EH (cell line): ENCODE measurements at places on chromosomes 1 and 21.

DNA sequence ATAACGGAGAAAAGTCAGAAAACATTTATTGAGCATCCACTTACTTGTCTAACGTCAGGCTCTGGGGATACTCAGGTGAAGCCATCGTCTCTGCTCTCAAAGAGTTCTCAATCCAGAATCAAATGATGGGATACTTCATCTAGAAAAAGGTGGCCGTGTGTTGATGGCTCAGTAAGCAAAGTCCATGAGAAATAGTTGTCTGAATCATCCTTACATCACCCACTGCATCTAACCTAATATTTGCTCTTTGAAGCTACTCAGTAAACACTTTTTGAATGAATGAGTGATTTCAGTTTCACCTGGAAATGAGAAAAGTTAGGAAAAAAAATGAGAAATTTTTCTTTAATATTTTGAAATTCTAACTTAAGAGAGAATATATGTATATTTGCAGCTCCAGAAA is 155.3 kb upstream of the PKN2 start:
- DNase-seq = no peak

DNA sequence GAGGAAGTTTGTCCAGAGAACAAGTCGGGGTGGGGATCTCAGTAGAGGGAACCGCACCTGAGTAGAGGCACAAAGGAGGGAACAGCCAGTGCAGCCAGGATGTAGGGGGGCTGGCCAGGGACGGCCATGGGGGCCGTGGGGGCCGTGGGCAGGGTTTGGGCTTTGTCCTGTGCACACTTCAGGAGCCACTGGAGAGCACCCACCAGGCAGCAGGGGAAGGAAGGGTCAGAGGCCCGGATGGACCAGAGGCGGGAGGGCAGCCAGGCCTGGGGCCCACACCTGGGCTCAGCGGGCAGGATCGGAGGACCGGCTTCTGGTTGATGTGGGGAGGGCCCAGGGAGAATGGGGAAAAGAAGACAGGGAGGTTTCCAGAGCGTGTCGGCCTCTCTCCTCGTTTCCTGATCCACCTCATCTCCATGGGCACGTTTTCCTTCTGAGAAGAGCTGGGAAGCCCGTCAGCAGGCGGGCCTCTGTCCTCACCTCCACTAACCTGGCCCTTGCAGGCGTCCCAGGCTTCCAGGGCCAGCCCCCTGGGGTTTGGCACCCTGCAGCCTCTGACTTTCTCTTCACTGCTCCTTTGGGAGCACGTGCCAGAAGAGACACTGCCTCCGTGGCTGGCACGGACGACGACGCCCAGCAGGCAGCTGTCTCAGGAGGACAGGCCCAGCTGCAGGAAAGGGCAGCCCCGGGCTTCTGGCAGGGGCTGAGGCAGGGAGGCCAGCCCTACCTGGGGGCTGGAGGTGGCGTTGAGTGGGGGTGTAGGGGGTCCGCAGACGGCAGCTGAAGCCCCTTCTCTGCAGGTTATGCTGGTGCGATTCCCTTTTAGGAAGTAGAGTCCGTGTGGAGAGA is 16.8 kb upstream of the PDXK start:
- no peak for DNase-seq

DNA sequence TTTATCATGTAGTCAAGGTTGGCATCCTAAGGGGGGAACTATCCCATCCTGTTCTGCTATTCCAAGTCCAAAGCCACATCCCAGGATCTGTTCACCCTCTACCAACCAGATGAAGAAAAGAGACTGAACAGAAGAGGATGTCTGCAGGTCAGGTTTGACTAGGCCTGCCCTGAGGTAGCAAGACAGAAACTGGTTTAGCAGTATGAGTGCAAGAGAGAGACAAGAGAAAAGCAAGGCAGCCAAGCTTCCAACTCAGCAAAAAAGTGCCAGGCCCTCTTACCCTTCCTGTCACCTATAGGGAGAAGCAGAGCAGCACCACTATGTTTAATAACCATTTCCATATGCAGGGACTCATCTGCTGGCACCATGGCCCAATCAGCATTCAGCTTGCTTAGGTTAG is 320.8 kb upstream of the DUSP10 start:
- no peak for DNase-seq

- DNase-seq = no peak
These were observed 730 bp downstream of the CDC42SE1 start for GRCh38 chr1:151058692-151059091.

DNA sequence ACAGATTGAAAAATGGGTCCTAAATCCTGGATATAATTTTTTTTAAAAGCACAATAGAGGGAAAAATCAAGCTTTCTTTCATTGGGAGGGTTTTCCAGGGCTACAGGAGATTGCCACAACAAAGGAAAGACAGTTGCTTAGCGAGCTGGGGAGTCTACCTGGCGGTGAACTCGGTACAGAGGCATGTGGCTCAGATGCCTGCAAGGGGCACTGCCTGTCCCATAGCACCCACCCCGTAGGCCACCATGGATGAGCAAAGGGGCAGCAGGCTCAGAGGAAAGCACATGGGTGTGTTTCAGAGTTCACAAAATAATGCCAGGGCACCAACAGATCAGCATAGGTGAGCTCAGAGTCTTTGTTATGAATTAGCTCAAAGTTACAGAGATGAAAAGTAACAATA is 79.5 kb downstream of the PCNX2 start:
- no peak for DNase-seq

- DNase-seq = peak; percentile 77
These were observed 39.9 kb downstream of the F5 start for GRCh38 chr1:169546087-169546995.

DNA sequence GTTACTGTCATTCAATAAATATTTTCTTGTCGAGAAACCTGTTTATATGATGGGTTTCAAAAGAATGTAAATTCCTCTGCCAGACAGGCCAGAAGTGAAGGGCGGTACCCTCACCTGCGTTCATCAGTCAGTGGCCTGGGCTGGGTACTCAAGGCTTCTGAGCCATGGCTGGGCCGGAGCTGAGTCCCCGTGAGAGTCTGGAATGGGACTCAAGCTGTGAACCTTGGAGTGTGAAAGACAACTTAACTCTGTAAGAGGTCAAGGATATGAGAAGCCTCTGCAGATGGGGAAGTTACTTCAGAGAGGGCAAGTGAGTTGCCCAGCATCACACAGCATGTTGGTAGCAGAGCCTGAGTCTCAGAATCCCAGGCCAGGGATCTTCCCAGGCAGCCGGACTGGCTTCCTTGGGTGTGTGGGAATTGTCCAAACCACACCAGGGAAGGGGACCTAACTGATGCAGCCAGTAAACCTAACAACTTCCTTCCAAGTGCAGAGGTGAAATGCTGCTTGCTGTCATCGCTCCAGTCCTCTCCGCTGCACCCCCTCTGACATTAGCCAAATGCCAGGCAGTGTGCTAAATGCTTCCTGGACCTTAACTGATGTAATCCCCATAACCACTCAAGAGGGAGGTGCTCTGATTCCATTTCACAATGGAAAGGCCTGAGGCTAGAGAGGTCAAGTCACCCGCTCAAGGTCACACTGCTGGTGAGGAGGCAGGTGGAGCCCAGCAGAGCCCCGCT is 4.8 kb downstream of the DISP3 start:
- no peak for DNase-seq

DNA sequence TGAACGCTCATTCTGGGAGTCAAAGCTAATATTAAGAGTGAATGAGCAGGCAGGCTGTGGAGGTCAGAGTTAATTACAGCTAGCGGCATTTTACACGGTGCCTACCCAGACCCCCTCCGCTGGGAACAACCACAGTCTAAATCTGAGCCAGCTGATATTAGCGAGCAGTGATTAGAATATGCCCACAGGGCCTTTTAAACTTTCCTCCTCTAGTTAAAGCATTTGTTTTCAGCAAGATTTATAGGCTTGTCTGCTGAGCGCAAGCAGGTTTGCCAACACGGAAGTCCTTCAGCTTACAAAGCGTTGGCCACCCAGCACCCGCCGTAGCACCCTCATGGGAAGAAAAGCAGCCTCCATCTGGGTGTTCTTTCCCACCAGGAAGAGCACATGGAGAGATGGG is 72.1 kb downstream of the LMX1A start:
- no peak for DNase-seq

- DNase-seq = no peak
These were observed 40.7 kb upstream of the PIGV start for GRCh38 chr1:26747048-26747447.

GRCh38 chr1:66480162-66480561 is 53.8 kb upstream of the SGIP1 start:
- DNase-seq = no peak

DNA sequence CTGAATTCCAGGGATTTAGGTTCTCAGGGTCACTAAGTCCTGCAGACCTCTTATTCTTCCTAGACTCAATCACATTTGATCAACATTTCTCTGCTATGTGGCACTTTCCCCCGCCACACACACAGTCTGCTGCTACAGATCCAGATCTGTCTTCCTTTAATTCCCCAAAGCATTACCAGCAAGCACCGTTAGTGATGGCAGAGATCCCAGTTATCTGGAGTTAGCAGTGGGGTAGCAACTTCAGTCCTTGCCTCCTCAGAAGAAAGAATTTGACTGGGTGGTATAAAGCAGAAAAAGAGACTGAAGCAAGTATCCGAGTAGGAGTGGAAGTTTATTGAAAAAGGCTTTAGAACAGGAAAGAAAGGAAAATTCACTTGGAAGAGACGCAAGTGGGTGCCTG is 100.4 kb upstream of the ETV3 start:
- no peak for DNase-seq

DNA sequence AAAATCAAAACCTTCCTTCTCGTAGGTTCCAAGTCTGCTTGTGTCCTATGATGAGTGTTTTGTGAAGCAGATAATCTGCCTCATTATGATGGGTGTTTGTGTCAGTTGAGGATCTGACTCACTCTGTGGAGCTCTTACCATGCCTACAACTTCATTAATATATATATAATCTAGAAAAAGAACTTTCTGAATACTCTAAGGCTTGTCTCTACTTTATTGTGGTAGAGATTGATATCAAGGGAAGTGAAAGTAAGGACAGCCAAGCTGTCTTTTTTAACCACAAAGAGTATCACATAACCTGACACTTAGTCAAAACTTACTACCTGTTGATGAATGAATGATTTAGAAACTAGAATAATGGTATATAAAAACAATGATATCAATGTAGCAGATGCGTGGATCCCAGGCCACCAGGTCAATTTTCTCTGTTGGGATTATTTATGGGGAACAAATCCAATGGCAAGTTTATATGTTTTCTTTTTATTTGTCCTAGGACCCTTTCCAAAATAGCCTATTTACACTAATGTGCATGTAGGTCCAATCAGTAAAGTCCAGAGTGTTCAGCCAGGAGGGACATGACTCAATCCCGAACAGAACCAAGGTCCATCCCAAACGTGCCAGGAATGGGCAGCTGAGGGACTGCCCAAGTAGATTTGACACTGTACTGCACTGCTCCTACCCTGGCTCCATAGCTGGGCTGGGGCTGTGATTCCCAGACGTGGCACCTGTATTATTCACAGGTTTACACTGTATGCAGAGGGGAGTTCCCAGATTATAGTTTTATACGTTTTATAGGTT is 182.3 kb upstream of the GREM2 start:
- DNase-seq = no peak
